ENCODE measurements at places on chromosomes 13 and 19.

DNA sequence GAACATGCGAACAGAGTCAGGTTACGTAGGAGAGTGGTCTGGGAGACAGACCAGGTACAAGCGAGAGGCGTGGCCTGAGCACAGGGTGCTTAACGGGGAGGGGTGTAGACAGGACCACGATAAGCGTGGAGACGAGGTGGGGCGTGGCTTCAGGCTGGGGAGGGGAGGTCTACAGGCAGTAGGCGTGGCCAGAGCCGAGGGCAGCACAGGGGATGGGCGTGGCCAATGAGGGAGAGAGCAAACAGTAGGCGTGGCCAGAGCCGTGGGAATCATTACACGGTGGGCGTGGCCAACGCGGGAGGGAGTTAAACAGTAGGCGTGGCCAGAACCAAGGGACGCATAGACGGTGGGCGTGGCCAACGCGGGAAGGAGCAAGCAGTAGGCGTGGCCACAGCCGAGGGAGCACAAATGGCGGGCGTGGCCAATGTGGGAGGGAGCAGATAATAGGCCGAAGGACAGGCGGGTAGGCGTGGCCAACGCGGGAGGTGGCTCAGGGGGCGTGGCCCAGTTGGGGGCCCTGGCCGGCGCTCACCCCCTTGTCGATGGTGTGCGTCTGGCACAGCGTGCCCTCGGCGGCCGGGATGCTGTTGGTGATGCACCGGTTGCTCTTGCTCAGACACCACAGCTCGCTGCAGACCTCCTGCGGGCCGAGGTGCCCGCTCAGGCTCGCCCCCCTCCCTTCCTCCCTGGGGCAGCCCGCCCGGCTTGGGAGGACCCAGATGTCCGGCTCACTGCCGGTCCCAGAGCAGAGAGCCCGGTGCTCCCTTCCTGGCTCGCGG lies 15.2 kb upstream of the MYO1F start:
- no peak for DNase-seq

DNA sequence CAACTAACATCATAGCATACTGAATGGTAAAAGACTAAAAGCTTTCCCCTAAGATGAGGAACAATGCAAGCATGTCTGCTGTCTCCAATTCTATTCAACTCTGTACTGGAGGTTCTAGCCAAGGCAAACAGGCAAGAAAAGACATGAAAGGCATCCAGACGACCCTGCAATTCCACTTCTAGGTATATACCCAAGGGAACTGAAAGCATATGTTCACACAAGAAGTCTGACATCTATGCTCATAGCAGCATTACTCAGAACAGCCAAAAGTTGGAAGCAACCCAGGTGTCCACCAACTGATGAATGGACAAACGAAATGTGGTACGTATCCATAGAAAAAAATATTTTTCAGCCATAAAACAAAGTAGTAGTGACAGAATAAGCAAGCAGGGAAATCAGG lies 39.1 kb downstream of the PEPD start:
- no peak for DNase-seq

DNA sequence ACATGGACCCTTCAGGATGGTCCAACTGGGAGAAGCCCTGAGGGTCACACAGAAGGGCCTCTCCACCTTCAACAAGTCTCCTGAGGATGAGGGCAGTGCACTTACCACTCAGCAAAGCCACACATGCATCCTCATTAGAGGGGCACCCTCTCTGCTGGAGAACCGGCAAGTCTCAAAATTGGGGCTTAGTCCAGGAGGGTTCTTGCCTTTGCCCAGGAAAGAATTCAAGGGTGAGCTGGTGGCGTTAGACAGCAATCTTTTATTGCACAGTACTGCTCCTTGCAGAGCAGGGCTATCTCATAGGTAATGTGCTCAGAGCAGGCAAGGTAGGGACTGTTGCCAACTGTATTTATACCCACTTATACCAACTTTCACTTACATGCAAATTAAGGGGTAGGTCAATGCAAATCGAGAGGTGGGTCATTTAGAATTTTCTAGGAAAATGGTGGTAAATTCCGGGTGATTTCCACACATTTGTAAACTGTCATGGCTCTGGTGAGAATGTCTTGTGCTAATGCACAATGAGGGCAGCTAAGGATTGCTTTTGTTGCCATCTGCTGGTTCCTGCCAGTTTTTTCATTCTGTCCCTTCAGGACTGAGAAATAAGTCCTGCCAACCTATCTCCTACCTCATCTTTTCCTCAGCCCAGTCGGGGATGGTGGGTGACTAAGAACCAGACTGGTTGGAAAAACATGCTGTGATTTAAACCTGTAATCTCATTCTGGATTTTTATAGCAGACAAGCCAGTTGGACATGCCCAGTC lies 27.8 kb upstream of the IGSF23 start:
- no peak for DNase-seq

- no peak for DNase-seq
These were observed 683.5 kb downstream of the LIG4 start for GRCh38 chr13:107531816-107532215.

GRCh38 chr13:30818323-30818960 lies 83.1 kb downstream of the ALOX5AP start:
- no peak for DNase-seq

- DNase-seq, result no peak
These were observed 17.9 kb downstream of the TFDP1 start for GRCh38 chr13:113602291-113602988.

DNA sequence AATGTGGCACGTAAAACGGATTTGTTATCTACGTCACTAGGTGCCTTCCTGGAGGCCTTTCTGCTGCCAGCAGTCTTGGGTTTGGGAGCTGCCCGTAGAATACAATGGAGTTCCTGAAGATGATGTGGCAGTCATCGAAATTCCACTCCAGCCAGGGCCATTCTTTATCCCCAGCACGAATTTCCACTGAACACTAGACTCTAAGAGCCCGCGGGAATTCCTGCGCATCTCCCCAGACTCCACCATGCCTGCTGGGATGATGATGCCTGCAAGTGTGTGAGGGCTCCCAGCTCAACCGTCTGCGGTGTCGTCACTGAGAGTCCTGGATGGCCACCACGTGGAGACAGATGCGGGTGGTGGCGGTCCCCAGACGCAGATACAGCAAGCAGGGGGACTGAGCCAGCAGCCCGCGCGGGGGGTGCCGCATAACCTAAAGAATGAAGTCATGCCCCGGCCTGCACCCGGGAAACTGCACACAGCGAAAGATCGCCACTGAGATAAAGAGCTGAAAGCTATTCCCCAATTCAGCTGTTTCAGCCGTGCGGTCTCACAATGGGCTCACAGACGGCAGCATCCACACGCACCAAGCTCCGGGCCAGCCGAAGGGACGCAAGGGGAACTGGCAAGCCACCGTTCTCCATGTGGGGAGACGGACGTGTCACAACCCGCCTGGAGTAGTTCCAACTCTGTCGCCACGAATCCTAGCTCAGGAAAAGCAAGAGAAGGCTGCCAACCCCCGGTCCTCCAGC lies 41.1 kb downstream of the COL4A1 start:
- DNase-seq, result no peak

GRCh38 chr13:41562083-41562482 lies 104.7 kb downstream of the RGCC start:
- DNase-seq, result no peak

DNA sequence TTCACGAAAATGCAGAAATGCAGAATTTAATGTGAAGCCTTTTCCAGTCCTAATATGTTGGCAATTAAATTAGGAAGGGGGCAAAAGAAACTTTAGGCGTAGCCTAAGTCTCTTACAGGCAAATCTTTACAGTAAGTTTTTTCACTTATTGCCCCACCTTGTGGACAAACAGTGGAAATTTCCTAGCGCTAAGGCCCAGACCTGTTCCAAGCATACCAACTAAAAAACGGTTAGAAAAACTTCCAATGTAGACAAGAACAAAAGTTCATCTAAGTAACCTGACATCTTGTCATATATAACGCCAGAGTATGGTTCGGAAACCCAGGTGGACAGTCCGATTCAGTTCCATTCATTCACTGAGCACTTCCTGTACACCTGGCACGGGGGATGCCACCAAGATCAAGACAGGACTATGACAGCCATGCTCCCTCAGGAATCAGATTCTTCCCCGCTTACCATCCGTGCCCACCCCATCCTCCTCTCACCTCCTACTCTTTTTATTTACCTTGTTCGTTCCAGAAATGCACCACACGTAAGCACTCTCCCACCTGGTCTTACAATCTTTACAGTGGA lies 4.9 kb downstream of the ZAR1L start:
- no peak for DNase-seq

DNA sequence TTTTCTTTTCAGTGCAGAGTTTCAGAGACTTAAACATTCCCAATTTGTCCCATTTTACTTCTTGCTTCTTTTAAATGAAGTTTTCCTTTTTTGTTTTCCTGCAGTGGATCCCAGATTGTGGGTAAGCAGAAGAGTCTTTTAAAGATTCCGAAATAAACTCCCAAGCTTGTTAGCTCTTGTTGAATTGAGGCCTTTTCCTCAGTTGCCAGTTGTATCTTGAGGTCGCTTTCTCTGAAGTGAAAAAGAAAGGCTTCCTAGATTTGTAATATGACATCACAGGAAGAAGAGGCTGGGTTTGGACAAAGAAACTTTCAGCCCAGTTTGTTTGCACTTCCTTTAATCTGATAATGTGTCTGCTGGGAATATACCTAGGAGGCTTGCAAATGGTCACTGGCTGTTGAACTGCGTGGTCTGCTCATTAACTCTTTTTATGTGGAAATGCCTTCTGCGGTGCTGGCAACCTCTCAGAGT lies at the start of gene LPAR6:
Gene LPAR6 (minus strand): TSS at position 233 of the 471 bp plus-strand sequence. CDS start 690 bp downstream, outside the sequence.
- no peak for DNase-seq

DNA sequence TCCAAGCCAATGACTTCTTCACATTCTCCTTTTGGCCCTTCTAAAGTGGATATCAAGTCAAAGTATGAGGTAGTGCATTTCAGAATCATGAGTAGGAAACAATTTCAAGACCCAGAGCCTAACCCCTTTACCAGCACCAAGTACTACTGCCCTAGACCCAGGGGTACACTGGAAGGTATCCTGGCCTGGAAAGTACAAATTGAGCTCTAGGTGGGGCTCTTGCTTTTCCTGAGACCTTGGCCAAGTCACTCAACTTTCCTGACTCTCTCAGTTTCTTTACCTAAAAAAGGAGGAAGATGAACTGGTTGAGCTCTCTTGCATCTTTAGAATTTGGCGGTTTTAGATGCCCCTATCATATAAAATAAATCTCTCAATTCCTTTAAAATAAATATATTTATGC lies 204.7 kb downstream of the FGF14 start:
- DNase-seq, result no peak

GRCh38 chr19:46042252-46042883 lies 1.6 kb upstream of the IGFL4 start:
- no peak for DNase-seq

DNA sequence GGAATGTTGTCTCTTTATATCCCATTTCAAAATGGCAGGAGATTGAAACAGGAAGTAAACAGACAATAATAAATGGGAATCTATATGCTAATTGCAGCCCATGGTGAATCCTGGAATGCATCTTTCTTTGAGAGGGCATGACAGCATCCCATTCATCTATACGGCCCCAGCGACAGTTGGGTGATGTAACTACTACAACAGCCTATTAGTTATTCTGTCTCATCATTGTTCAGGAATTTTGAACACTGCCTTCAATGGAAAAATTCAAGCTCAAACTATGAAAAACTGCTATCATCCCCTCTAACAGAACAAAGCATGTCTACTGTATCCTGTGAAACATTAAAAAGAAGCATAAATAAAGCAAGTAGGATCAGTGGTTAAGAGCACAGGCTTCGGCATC lies 262.1 kb downstream of the DCT start:
- DNase-seq, result no peak

GRCh38 chr13:20497006-20497775 lies 28.5 kb downstream of the CRYL1 start:
- no peak for DNase-seq

DNA sequence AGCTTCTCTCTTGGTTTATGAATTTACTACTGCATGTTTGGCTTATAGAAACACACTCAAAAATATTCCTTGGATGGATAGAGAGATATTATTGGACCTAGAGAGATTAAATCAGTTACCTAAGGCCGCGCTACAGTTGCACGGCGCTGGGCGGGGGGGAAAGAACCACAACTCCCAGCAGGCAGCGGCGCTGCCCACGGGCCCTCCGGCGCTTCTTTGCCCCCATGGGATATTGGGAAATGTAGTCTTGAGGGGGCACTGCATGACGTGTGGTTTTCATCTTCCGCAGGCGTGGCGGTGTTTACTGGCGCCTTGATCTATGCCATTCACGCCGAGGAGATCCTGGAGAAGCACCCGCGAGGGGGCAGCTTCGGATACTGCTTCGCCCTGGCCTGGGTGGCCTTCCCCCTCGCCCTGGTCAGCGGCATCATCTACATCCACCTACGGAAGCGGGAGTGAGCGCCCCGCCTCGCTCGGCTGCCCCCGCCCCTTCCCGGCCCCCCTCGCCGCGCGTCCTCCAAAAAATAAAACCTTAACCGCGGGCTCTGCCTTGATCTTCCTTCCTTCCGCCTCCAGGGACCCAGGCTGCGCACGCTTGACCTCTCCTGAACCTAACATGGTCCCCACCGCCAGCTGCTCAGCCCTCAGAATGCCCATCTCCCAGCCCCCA lies 4.8 kb downstream of the EMP3 start:
- peak; percentile 54 for DNase-seq

DNA sequence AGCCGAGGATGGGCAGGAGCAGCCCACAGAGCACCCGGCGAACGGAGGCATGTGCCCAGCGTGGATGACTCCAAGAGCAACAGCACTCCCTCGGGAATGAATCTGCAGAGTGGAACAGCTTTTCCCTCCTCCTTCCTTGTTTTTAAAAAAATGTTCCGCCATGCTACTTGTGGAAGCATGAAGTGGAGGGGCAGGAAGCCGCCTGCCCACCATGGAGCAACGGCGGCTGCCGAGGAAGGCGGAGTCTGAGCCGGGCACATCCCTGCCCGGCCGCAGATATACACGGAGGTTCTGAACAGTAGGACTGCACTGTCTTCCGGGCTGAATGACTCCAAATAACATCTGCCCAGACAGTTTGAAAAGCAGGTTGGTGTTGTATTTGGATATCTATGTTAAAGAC lies 65.2 kb downstream of the SOX1 start:
- DNase-seq, result no peak

GRCh38 chr19:44746946-44747738 lies 1.4 kb upstream of the BCL3 start:
- DNase-seq, result no peak

GRCh38 chr19:45146251-45146650 lies 14.5 kb downstream of the NKPD1 start:
- no peak for DNase-seq

DNA sequence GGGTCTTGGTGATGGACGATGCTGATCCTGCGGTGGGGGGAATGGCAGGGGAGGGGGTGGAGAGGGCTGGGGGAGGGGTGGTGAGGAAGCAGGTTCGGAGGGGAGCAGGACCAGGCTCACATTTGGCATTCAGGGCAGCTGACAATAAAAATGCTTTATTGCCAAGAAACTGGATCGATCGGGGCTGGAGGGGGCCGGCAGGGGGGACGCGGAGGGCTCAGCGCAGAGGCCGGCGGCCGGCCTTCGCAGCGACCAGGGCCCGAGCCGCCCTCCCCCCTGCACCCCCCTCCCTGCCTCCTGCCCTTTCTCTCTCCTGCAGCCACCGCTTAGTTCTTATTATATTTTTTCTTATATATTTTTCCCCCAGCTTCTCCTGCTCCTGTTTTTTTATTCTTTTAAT lies 18.1 kb upstream of the POU2F2 start:
- no peak for DNase-seq

- DNase-seq, result no peak
These were observed 443.9 kb downstream of the FGF9 start for GRCh38 chr13:22114630-22115311.

All from NCI-H1417 treated with DMSO at 0.1 percent for 48 hours (cell line).